ENCODE measurements at places on chromosomes 13 and 19.
A peak's percentile ranks its signal among the peaks of the same experiment; 100 is the strongest.

DNA sequence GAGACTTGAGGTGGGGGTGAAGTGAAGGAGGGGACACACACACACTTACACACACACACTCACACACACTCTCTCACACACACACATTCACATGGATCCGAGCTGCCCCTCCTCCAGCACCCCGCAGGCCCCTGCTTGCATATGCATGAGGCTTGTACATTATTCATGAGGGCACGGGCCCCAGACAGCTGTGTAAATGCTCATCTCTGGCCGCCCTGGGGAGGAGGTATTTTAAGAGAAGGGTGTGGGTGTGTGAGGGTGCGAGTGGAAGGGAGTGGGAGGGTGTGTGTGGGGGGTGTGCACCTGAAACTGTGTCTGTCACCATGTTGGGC lies 2.4 kb downstream of the NCAN start:
- DNase-seq = no peak

DNA sequence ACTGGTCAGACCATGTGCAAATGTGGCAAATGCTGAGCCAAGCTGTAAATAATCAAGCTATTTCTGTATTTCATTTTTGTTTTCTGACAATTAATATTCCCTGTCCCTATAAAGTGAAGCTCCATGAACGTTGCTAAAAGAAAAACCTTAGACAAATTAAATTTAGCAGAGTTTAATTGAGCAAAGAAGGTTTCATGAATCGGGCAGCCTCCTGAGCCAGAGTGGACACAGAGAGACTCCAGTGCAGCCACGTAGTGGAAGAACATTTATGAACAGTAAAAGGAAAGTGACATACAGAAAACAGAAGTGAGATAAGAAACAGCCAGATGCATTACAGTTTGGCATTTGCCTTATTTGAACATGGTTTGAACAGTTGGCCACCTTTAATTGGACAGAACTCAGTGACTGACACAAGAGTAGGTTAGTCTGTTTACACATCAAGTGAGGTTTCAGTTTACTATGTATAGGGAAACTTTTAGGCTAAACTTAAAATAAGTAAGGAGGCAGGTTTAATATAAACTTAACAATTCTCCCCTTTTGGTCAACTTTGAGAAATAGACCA lies 69.7 kb downstream of the UFM1 start:
- DNase-seq = no peak

DNA sequence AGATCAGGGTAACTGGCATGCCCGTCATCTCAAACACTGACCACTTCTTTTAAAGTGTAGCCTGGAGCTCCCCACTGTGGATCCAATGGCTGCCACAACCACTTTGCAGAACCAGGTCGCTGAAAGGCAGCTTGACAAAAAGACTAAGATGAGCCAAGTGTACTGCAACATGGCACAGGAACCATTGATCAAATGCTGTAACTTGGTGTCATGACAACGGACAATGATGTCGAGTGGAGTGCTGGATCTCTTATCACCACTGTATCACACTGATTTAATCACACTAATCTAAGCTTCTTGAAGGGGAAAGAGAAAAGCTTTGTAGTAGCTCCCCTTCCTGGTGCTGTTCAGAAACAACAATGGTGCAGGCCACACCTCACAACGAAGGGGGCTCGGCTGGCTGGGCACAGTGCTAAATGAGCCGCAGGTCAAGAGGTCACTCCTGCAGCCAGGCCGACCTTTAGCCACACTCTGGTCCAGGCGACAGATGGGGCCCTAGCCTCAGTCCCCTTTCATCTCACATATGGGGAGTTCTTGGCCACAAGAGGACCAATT lies 2.2 kb upstream of the TNFRSF19 start:
- DNase-seq = no peak

DNA sequence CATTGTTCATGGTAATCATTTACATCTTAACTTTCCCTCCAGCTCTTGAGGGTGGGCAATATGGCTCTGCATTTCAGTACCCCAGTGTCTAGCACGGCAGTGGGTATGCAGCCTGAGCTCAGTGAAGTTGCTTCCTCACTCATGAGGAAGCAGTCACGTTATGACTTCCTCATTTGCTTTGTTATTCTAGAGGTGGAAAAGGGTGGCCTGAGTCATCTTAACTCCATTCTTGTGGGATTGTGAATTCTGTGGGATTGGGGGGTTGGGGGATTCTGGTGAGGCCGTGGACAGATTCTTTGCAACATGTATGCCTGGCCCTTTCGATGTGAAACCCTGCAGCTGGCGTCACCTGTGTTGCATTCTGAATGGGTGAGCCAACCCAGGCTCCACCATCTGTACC lies 406.7 kb upstream of the ZNF507 start:
- DNase-seq = no peak

DNA sequence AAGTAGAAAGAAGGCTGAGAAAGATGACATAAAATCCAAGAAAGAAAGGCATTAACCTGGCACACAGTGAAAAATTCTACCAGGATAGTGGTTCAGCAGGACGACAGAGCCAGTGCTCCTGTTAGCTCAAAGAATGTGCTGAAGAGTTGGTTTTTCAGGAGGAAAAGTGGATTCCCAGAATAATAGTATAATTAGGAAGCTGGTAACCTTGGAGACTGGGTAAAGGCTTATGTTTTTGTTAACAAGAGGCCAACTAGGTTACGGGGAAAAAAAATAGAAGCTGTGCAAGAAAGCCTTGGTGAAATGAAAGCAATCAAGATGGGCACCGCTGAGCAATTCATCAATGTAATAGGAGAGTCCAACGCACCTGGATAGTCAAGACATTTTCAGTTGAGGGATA lies 54.7 kb downstream of the SLC15A1 start:
- no peak for DNase-seq

- DNase-seq = no peak
These were observed 732 bp upstream of the DCLK1 start for GRCh38 chr13:36131931-36132297.

DNA sequence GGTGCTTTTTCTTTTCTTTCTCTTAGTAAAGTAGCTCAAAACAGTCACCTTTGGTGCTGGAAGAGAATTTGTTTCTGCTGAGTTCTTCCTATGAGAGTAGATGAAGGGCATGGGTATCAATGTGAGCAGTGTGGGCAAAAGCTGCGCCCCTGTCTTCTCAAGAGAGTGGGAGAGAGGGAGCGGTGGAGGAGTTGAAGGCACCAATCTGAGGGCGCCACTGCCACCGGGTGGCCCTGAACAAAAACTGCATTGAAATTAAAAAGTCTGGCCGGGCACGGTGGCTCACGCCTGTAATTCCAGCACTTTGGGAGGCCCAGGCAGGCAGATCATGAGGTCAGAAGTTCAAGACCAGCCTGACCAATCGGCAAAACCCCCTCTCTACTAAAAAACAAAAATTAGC lies 28.7 kb upstream of the EPHX3 start:
- DNase-seq = no peak

DNA sequence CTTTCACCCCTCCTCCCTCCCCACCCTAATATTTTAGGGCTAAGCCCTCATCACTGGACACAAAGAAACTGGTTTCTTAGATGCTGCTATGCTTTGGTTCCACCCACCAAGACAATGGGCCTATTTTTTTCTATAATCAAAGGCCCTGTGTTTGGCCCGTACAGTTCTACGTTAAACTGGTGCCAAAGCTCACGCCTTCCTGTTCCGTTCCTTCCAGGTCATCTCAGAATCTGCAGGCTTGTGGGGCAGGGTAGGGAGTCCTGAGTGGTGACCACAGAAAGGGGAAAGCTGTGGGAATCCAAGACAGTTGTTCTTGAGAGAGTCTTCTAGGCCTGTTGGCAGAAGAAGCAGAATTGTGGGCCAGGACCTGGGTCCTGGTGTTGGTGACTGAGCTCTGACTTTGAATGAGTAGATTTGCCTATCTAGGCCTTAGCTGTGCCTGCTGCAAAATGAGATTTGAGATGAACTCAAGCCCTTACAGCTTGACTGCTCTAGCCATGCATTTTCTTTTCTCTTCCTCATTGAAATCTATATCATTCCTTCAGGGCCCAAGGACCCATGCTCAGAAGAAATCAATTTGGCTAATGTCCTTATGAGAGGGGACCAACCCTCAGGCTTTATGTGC lies 19.1 kb upstream of the CXCL17 start:
- DNase-seq = no peak

GRCh38 chr13:46197299-46198048 lies 14.3 kb upstream of the LRRC63 start:
- DNase-seq = peak; percentile 21

- DNase-seq = no peak
These were observed 33.0 kb upstream of the SGCG start for GRCh38 chr13:23147827-23148226.

- no peak for DNase-seq
These were observed 27.0 kb upstream of the CEACAM1 start for GRCh38 chr19:42555317-42555716.

GRCh38 chr13:98686270-98686669 lies 66.2 kb downstream of the SLC15A1 start:
- no peak for DNase-seq

- DNase-seq = no peak
These were observed 191.2 kb downstream of the SPRY2 start for GRCh38 chr13:80149736-80150135.

- DNase-seq = no peak
These were observed 1279.8 kb upstream of the PCDH9 start for GRCh38 chr13:68509734-68510621.

DNA sequence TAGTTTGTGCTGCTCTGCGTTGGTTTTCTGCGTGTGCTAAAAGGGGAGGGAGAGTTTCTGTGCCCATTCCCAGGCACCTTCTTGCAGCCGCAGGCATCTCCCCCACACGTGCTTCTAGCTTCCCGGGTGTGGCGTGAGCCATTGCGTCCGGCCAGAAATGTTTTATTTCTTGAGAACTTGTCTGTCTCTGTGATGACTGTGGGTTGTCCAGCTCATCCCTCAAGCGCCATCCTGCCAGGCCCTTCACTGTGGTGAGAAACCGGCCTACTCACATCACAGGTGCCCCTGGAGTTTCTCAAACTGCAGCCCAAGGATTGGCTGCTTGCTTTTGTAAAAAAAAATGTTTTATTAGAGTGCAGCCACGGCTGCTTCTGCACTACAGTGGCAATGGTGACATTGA lies 24.2 kb downstream of the EPN1 start:
- DNase-seq = no peak

DNA sequence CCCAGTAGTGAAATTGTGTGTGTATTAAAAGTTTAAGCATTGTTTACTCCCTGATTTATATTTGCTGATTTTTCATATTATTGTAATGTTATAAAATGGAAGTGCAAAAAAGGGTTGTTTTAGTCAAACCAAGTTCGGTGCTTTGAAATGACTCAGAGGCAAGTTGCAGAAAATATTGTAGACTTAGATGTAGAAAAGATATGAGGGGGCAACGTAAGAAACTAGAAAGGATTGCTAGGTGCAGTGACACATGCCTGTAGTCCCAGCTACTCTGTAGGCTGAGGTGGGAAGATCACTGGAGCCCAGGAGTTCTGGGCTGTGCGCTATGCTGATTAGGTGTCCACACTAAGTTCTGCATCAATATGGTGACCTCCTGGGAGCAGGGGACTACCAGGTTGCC lies 16.1 kb upstream of the LPAR6 start:
- no peak for DNase-seq

DNA sequence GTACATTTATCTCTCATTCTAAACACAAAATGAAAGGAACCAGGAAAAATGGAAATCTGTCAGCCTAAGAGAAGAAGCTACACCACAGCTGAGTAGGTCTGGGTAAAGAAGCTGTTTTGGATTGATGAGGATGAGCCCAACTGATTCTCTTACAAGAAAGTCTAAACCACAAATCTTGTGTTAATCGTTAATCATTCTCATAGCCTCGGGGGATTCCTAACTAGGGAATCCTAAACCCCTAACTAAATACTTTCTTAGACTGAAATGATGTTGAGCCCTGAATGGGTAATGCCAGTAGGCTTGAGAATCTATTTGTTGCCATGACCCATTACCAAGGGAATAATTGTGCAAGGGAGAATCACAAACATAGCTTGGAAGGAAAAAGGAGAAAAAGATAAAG lies 327.5 kb upstream of the SPRY2 start:
- DNase-seq = no peak

Data from GM04504 (cell line).